ENCODE measurements at places on chromosomes 16 and 17.

DNA sequence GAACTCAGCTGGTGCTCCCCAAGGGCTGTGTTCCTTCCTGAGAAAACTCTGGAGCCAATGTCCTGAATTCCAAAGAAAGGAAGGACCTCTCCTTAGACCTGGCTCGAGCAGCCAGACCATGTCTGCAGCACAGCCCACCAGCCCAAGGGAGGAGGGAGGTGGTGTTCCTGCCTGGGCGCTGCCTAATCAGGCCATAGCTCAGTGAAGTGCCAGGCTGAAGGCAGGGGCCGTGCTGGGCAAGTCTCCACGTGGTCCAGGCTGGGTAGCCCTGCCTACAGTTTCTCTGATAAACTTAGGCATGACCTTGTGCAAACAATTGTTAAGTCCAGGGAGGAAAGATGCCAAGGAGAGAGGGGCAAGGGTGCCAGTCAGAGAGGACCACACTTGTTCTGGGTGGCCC lies 76.8 kb downstream of the MPRIP start:
- no peak for DNase-seq

- DNase-seq = no peak
Observed at GRCh38 chr16:54503856-54504219, 217.3 kb upstream of the IRX3 start.

GRCh38 chr17:78608122-78608803 lies 31.1 kb upstream of the DNAH17 start:
- DNase-seq = no peak

- DNase-seq = no peak
Observed at GRCh38 chr17:42406615-42407288, 16.3 kb downstream of the CAVIN1 start.

GRCh38 chr17:59287891-59288290 lies 43.6 kb upstream of the YPEL2 start:
- DNase-seq = no peak

DNA sequence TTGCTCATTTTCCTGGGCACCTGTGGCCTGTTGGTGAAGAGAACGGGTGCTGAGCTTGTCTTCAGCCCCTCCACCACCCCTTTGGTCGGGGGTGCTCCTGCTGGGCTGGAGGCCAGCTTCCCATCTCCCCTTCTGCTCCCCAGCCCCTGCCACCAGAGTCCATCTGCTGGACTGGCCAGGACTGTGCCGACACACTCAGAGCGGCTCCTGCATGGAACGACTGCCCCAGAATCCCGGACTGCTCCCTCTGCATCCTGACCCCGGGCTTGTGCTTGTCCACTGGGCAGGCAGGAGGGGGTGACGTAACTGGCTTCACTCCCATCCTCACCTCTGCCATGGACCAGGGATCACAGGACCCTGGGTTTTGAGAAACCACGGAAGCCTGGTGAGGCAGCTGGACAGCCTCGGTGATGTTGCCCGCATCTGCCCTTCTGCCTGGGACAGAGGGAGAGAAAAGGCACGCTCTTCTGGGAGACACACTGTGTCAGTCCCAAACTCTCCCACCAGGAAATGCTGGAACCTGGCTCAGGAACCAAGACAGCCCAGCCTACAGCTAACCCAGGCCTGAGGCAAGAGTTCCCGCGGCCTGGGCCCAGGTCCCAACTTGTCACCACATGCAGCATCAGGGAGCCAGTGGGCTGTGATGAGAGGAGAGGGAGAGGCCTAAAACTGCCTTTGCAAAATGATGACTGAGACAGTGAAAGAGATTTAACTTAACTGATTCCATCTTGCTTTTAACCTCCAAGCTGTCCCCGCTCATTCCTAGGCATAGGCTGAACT lies 16.1 kb upstream of the GSDMA start:
- DNase-seq = no peak

DNA sequence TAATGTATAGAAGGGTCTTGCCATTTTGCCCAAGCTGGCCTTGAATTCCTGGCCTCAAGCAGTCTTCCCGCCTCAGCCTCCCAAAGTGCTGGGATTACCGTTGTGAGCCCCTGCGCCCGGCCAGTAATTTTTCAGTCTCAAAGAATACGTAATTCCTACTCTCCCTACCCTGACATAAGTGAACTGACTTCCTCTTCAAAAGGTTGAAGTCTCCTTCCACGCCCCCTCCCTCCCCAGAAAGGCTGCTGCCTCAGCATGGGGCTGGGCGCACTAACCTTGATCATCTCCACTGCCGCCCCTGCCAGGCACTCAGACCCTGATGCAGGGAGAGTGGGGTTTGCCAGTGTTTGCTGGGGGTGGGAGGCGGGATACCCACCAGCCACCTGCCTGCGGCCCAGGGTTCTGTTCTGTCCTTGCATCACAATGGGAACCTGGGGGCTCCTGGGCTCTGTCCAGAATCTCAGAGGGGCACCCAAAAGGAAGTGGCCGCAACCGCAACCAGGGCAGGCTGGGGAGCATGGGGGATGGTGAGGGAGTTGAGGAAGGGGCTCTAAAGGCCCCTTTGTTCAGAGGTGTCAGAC lies 27.5 kb downstream of the KIFC3 start:
- no peak for DNase-seq

DNA sequence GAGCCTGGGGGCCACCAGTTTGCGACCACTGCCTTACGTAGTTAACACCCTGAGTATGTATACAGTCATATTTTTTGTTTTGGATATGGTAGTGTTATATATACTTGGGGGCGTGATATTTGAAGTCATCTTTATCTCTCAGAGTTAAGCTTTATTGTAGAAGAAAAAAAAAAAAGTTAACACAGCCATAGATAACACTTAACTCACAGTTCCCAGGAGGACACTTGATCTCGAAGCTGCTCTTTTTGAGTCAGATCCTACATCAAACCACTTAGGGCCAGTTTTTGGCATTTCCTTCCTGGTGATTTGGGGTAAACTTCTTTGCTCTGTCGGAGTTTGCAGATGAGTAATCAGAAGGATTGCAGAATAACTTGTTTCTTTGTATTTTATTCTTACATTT lies 5.8 kb downstream of the ITPRIPL2 start:
- DNase-seq = no peak

GRCh38 chr17:18280766-18281371 lies 20.4 kb downstream of the MIEF2 start:
- DNase-seq = no peak

GRCh38 chr17:44314869-44315661 lies 6.7 kb downstream of the RUNDC3A start:
- DNase-seq = peak; percentile 69

DNA sequence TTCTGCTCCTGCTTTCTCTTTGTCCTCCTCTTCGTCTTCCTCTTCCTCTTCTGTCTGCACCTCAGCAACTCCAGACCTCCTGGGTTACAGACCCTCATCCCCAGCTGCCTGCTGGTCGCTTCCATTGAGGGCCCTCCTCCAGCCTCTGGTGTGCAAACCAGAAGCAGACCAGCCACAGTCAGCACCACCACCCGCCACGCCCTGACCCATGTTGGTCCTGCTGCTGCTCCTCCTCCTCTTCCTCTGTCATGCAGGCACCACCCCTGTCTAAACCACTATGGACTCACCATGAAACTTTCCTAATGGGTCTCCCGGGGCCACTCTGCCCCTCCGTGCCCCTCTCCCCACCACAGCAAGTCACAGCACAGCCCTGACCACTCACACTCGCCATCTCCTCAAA lies 11.4 kb upstream of the OGFOD3 start:
- DNase-seq = no peak

DNA sequence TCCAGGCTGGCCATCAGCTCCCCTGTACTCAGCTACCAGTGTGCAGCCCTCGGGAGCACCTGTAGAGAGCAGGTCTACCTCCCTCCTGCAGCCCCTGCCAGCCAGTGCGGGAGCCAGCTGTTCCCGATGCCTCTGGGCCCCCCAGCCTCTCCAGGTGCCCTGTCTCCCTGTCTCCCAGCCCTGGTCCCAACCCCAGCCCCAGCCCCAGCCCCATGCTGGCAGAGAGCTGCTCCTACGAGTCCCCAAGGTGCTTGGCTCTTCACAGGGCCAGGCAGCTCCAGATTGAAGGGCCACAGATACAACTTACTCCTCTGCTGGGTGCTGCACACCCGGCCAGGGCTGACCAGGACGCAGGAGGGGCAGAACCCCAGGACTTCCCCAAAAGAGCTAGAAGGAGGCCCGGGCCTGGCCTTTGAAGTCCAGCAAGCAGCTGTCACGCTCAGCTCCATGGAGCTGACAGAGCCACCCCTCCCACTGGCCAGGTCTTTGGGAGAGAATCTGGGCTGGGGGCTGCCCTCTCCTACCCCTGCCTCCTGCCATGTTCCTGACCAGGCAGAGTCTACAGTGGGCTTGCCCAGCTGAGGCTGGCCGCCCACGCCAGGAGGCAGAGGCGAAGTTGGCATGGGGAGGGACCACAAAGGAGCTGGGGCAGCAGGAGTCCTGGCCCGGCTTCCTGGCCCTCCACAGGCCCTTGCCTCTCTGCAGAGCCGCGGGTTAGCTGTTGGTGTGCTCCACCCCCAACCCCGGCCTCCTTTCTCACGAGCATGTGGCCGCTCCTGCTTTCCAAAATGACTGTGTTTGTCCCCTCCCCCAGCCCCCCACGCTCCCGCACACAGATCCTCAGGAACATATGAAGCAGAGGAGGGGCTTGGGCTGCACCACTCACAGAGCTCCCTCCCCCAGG lies 9.5 kb upstream of the ADAM11 start:
- DNase-seq = no peak

- DNase-seq = no peak
Observed at GRCh38 chr16:13245713-13246377, 344.4 kb downstream of the SHISA9 start.

GRCh38 chr17:61672140-61672539 lies 81.1 kb upstream of the NACA2 start:
- DNase-seq = no peak

- no peak for DNase-seq
Observed at GRCh38 chr17:27647765-27648164, 16.8 kb downstream of the LGALS9 start.
